Glomerular endothelial cell (primary cell): ENCODE measurements at places on chromosomes 4 and X.

DNA sequence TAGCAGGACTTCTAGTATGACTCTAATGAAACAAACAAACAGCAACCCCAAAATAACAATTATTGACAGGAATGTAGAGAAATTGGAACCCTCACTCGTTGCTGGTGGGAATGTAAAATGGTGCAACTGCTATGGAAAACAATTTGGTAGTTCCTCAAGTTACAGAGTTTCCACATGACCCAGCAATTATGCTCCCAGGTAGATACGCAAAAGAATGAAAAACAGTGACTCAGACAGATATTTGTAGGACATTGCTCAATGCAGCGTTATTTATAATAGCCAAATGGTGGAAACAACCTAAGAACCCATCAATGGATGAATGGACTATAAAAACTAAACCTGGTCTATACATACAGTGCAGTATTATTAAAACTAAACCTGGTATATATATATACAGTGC is 646.1 kb upstream of the FRG1 start:
- no peak for DNase-seq

GRCh38 chr4:153143527-153144348 is 60.5 kb upstream of the TRIM2 start:
- DNase-seq = no peak

DNA sequence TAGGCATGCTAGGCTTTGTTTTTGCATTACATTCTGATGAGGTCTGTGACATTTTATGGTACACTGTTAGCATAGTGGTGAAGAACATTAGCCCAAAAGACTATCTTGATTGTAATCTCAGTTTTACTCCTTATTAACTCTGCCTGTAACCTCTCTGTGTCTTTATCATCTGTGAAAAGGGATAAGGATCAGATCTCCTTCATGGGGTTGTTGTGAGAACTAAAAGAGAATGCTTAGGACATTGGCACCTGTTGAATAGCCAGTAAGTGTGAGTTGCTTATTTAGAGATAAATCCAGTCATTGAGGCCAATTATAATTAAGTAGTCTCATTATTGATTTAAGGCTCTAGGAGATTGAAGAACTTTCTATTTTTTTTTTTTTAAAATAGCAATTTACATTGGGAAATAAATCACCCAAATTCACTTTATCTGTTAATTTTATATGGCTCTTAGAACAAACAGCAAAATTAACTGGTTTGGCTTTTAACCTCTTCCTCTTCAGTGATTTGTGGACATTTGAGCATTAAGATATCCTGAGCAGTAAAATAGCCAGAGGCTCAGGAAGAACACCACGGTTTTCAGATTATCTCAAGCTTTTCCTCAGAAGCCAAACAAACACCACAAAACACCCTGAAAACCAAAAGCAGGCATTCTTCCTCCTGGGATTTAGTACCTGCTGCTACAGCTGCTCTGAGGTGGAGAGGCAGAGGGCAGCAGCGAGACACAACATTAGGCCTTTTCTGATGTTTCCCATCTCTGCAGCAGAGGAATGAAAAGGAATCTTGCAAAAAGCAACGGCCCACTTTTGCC is 192.9 kb downstream of the ARHGAP10 start:
- peak; percentile 10 for DNase-seq

DNA sequence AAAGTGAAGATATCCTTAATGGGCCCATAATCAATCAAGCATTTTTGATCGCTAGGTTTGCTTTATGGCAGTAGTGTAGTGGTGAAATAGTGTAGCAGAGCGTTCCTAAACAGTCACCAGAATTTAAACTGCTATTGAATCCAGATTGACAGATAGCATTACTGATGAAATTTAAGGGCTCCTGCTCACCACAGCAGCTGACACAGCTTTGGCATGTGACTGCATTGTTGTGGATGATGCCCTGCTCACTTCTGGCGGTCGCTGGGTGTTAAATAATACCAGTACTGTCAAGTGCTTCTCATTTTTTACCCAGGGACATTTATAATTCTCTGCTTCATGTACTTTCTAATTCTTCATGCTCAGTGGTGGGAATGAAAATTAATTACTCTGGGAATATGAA is 102.0 kb upstream of the ARHGAP24 start:
- DNase-seq = no peak

GRCh38 chrX:25034889-25035288 is 19.1 kb upstream of the ARX start:
- DNase-seq = no peak

- no peak for DNase-seq
Observed at GRCh38 chr4:78661921-78662521, 110.5 kb downstream of the ANXA3 start.

- no peak for DNase-seq
Observed at GRCh38 chrX:25010784-25011588, 4.8 kb downstream of the ARX start.

GRCh38 chr4:4759883-4760282 is 99.6 kb upstream of the MSX1 start:
- DNase-seq = no peak

GRCh38 chrX:39843318-39843717 is 254.4 kb downstream of the BCOR start:
- no peak for DNase-seq

- DNase-seq = no peak
Observed at GRCh38 chr4:119526786-119527550, 101.6 kb downstream of the PDE5A start.

- DNase-seq = no peak
Observed at GRCh38 chr4:114603497-114603896, 4.9 kb downstream of the UGT8 start.

DNA sequence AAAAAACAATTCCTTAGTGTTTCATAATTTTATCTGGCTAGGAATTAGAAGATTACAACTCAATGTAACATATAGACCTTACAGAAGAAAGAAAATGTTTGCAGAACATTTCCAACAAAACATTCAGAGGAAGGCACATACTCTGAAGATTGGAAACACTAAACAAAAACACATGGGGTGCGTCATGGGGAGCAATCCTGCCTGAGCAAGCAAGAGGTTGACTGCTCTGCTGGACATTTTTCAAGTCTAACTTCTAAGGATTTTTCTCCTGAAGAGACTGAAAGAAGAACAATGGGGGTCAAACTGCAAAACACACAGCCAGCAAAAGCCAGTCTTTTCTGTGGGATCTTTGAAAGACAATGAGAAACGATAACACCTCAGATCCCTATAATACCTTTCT is 182.8 kb downstream of the GUCY2F start:
- no peak for DNase-seq

DNA sequence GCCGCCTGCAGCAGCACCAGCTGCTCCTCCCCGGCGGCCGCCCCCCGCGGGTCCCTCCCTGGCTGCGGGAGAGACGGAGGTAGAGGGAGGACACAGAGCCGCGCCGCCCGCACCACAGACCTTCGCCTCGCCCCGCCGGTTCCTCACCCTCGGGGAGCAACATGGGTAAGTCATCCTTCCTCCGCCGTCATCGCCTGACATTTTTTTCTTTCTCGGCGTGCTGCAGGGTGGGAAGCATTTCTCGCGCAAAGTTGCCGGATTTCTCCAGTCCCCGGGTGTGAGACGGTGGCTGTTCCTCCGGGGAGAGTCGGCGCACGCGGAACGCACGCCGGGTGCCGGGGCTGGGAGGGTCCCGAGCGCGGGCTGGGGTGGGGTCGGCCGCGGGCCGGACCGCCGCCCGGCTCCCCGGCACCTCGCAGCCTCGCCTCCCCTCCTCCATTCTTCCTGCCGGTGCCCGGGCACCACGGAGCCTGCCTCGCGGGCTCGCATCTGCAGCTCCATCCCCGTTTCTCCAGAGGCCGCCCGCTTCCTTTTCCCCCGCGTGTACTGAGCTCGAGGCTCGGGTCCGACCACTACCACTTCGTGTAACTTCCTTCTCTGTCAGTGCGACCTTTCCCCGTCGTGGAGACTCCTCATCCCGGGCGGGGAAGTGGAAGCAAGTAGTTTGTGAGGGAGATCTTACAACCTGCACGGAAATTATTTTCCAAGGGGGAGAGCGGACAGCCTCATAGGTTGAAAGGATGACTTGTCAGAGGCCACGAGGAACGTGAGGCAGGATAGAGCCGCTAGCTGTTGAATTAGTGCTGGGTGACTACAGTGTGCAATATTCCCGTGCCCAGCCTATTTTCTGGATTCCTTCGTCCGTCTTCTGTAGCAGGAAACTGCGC is 464 bp downstream of the RAP1GDS1 start:
- DNase-seq = peak; percentile 44

GRCh38 chrX:40329616-40330015 is 231.9 kb upstream of the BCOR start:
- DNase-seq = no peak

DNA sequence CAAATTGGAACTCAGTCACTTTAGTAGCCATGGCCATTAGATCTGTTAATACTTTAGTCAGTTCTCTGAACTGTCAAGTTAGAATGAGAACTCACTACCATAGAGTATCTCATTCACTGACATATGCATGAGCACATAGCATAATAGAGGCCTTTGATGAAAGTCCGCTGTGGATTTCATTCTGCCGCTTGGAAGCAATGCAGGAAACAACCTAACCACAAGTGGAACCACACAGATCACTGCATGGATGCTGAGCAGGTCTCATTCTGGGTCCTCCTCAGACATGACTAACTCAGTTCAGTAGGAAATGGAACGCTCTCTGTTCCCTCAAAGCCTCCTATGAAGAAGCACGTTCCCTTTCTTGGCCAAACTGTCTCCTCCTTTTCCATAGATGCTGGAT is 1624.8 kb upstream of the TENM3 start:
- DNase-seq = no peak

DNA sequence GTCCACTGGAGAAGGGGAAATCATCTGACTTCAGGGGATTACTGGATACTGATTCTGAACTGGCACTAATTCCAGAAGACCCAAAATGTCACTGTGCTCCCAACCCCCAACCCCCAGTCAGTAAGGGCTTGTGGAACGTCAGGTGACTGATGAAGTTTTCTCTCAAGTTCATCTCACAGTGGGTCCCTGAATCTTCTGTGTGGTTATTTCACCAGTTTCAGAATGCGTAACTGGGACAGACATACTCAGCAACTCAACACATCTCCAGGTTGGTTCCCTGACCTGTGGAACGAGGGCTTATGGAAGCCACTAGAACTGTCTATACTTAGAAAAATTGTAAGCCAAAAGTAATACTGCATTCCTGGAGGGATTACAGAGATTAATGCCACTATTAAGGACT is 45.3 kb downstream of the DDX60L start:
- DNase-seq = no peak

DNA sequence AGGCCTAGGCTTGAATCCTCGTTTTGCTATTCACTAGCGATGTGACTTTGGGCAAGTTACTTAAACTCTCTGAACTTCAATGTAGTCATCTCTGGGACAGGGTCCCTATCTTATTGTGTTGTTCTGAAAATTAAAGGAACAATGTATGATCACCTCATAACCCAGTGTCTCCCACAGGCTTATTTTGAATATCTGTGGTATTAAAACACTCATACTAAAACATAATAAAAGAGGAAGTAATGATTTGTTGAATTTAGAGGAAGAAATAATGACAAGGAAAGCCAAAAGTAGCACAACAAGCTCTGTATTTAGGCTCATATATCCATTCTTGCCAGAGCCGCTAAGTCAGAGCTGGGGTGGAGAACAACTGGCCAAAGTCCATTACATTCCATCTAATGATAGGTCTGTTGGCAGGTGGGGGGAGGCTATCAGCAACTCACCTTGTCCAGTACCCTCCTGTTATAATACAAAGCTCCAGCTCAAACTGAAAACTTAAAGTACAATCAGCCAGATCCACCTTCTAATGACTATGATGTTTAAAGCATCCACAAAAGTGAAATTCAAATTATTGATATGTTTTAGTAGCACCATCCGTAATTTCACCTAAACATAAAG is 64.5 kb upstream of the LSM6 start:
- no peak for DNase-seq

GRCh38 chr4:107314156-107314555 is 278.0 kb upstream of the DKK2 start:
- DNase-seq = no peak

GRCh38 chrX:109840585-109840984 is 107.5 kb upstream of the ACSL4 start:
- DNase-seq = no peak

DNA sequence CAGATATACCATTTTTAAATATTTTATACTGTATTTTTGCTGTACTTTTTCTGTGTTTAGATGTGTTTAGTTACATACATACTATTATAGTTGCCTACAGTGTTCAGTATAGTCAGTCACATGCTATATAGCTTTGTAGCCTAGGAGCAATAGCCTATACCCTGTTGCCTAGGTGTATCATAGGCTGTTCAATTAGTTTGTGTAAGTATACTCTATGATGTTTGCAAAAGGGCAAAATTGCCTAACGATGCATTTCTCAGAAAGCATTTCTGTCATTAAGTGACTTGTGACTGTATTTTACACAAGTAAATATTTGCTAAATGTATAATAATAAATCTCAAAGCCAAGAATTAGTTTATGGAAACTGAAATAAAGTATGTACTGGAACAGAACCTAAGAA is 9.5 kb downstream of the ETFDH start:
- DNase-seq = no peak

GRCh38 chr4:101186567-101187184 is 160.7 kb downstream of the PPP3CA start:
- no peak for DNase-seq

DNA sequence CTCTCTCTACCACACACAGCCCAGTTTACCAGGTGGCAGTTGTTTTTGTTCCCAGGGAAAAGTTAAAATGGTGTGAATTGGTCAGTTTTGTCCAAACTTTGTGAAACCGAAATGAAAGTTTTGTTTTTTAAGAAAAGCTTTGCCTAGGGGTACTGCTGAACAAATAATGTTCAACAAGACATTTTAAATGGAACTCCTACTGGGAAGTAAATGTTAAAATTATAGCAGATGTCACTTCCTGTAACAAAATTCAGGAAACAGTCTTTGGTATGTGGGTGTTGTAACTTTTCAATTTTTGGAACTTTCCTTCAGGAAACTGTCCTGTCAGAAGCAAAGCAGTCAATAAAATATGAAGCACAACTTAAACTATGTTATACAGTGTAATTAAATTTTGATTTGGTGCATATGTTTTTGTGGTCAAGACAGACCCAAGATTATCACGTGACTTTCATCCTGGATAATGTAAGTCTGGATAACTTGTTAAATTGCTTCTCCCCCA is 79.5 kb downstream of the AFF1 start:
- no peak for DNase-seq

GRCh38 chrX:109487640-109488039 is 5.8 kb upstream of the GUCY2F start:
- DNase-seq = no peak

DNA sequence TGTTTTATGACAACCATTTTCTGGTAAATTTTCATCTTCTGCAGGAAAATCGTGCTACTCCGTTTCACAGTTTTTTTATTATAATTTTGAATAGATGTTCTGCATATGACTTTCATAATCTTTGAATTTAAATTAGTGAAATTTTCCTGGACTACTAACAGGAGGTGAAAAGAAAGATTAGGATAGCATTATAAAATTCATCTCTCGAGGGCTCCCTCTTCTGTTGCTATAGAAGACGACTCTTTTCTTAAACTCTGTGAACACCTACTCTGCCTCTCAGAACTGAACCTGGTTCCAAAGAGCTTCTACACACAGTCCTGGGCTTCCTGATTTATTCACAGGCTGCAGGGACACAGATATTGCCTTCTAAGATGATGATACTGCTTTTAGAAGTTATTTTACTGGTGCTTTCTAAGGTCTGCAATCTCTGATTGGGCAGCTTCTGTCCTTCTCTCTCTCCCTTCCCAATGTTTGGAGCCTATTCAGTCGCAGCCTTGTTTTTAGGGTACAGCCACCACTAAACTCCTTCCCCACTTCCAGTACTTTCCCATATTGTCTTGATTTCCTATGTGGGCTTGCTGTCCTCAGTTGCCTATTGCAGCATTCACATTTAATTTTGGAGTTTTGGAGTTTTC is 10.1 kb upstream of the SAP30 start:
- no peak for DNase-seq

GRCh38 chr4:79747252-79747651 is 325.8 kb downstream of the ANTXR2 start:
- DNase-seq = no peak
